ENCODE measurements at places on chromosomes 7 and 10.

- DNase-seq, result no peak
Measured at GRCh38 chr10:123635131-123635530, 31.0 kb upstream of the GPR26 start.

- DNase-seq, result no peak
Measured at GRCh38 chr7:136139417-136139816, 162.3 kb upstream of the MTPN start.

DNA sequence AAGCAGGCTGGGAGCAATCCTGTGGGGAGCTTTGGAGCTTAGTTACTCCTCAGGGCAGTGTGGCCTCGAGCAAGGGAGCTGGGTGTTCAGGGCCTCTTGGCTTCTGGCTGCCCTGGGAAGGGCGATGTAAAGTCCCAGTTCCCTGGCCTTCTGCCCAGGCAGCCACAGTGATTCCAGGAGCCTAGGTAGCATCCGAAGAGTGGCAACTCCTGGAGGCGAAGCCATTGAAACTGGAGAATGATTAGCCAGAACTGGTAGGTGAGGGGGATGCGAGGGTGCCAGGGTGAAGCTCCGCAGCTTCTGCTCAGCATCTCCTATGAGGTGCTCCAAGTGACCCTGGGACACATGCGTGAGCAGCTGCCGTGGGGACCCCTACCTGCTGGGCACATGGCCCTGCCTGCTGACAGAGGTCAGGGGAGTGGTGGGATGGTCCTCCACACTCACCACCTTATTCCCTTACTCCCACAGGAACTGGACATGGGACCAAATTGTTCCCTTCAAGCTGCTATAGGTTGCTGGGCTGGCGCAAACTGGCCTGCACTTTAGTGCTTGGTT, 7.8 kb upstream of the GDF2 start:
- no peak for DNase-seq

- no peak for DNase-seq
Measured at GRCh38 chr7:152596824-152597223, 79.1 kb downstream of the XRCC2 start.

DNA sequence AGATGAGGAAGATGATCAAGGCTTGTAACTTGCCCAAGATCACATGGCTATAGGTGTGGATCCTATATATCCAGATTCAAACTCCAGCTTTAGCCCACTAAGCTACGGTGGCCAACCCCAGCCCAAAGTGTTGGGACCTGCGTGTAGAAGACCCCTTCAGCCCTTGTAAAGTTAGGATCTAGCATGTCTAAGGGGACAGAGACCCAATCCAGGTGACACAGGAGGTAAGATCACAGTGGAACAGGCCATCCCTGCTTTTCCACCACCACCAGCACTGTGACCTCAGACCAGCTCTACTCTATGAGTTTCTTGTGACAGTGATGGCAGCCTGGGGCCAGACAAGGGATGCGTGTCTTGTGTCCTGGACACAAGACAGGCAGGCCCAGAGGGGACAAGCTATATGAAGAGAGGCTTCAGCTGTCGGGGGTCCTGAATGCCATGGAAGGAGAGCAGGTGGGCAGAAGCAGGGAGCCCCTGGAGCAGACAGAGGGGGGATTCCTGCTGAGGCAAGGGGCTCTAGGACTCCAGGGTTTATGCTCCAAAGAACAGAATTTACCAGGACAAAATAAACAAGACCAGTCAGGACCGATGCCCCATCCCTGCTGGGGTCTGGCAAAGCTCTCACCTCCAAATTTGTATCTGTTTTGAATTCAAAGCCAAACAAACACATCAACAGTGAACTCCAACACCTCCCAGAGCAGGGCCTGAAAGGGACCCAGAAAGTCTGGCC, 10.4 kb downstream of the GPRIN2 start:
- no peak for DNase-seq

DNA sequence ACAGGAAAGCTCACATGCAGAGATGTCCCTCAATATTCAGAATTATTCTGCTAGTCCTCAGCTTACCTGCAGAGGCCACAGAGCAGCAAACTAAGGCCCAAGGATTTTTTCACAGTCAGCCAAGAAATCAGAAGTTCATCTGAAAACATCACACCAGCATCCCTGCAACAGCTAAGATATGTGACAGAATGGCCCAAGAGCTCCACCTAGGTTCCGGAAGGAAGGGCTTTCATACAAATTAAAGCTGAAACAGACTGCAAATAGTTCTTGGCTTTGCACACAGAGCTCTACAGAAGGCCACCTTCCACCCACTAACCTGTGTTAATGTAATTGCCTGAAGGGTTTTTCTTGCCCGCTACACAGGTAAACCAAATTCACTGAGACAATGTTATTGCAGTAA, 438.8 kb upstream of the C7orf33 start:
- no peak for DNase-seq

DNA sequence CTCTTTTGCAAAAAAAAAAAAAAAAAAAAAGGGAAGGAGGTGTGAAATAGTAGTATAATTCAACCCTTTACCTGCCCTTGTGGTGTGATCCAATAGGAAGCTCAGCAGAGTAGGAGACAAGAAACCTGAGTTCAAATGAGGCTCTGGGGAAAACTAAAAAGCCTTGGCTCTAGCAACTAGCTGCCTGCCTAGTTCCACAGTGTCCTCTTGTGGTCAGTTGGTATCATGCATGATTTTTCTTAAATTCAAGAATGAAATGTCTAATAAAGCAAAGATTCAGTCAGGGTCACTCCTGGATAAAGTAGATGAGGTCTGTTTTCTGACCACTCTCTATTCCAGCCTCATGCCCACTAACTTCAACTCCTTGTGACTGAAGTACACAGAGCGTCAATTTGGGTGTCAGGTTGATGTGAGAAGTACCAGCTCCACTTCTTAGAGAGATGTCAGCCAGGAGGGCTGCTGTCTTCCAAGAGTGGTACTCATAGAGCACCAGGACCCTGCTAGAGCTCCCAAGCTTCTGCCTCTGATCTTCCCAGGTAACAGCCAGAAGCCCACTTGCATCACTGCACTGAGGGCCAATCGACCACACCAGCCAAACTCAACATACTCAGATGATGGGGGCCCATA, 10.5 kb downstream of the LSM5 start:
- DNase-seq, result peak; percentile 18

DNA sequence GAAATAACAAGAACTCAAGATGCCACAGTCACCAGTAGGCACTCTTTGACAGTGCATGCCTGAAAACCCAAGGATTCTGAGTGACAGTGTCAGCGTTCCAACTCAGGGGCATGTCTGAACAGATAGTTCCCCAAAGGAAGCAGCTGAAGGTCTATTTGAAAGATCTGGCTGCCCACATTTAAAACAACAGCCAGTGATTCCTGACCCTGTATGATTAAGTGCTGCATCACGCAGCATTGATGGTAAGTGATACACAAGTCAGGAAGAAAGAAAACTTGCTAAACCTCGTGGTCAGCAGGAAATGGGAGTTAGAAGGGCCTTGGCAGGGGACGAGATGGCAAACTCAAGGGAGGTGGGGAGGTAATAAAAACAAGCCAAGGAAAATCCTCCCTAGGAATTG, 1013.1 kb downstream of the TYW1 start:
- DNase-seq, result no peak
